ENCODE measurements at places on chromosomes 12 and 14.

DNA sequence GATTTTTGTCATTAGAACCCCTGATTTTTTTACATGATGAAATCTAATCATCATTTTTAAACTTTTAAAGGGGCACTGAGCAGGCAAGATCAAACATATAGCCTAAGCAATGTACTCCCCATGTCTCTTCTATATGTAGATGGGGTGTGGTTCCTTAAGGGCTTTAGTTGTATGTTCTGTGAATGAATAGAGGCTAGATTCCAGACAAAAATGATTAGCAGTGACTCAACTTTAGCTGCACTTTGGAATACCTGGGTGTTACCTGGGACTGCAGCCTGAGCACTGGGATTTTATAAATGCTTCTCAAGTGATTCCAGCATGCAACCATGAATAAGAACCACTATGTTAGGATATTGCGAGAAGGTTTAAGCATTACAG lies 256.7 kb upstream of the PLEKHG7 start:
- DNase-seq, result no peak

GRCh38 chr12:75194250-75194649 lies 15.4 kb downstream of the KCNC2 start:
- no peak for DNase-seq

DNA sequence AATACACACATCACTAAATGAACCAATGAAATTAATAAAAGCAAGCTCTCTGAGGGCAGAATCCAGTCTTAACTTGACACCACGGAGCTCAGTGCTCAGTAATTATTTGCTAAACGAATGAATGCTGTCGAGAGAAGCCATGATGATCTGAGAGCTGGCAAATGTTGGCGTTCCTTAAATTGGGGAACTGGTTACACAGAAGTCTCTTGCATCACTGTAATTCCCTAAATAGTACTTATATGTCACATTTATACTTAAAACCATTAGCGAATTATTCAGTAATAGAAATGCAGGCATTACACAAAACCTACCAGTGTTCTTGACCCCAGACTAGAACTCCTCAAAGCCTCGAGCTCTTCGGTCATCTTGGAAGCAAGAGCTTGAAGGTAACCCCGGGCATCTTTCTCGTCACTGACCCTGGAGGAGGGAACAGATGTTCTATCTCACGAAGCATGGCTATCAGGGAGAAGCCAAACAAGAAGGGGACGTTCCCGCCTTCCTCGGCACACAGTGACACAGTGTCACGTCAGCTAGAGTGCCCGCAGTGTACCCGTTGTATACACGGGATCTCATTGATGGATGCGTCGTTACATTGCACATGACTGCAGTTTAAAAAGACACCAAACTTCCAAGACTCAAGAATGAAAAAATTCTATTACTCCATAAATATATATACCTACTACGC lies 43.6 kb downstream of the AMN start:
- no peak for DNase-seq

DNA sequence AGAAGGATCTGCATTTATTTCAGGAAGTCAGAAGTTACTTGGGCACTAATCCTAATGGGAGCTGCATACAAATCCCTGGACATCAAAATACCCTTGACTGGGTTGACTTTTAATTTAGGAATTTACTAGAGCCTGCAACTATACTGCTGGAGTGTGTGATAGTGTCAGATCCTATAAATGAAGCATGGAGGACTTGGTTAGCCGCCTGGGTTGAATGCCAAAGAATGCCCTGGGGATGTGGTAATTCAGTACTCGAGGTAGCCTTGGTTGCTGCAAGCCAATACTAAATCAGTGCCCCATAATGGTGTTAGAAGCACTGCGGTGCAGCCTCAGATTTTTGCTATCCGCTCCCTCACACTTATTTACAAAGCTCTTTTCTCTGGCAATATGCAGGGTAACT lies 184.9 kb downstream of the CAPZA3 start:
- DNase-seq, result no peak
